ENCODE measurements at places on chromosomes 16 and 17.

DNA sequence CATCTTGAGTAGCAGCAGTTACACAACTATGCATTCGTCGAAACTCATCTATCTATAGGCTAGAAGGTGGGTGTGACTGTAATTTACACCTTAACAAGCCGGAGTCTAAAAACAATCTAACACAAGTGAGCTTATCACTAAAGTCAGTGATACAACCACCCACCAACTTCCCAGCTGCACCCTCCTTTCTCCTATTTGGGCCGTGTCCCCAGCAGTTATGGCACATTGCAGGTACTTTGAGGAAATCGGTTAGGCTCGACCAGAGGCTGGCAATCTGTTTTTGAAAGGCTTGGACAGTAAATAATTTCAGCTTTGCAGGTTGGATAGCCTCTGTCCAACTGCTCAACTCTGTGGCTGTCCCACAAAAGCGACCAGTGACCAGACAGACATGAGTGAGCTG is 26.0 kb downstream of the USP22 start:
- DNase-seq, result no peak

GRCh38 chr16:25020112-25020631 is 5.0 kb upstream of the ARHGAP17 start:
- no peak for DNase-seq

DNA sequence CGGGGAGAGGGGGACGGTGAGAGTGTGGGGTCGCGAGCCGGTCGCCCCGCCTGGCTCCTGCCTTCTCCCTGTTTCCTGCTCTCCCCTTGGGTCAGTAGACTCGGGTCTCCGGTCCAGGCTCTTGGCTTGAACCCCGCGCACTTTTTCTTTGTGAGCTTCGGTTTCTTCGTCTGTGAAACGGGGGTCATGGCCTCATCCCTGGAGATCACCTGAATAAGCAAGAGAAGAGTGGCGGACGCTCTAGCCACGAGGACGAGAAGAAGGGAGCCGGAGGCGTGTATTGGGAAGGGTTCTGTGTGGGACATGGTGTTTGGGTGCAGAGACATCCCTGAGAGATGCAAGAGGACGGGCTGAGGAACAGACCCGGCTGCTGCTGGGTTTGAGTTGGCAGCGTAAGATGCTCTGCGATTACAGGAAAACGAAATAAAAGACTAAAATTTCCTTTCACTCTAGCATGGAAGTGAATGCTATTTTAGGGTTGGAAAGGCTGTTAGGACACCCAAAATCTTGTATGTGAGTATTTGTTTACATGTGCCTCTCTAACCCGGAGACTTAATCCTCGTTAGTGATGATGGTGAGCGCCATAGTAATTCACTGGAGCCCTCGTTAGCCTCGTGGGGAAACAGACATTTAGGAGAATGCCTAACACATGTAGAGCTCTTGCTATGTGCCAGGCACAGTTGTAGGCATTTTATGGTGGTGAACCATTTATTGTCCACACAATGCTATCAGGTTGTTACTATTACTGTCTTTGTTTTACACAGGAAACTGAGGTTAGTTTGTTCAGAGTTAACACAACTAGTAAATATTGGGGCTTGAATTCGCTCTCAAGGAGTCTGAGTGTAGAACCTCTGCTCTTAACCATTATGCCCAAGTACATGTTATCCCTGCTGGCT is 646 bp downstream of the KIF22 start:
- no peak for DNase-seq

GRCh38 chr16:66481081-66481942 is 54.2 kb downstream of the BEAN1 start:
- no peak for DNase-seq

DNA sequence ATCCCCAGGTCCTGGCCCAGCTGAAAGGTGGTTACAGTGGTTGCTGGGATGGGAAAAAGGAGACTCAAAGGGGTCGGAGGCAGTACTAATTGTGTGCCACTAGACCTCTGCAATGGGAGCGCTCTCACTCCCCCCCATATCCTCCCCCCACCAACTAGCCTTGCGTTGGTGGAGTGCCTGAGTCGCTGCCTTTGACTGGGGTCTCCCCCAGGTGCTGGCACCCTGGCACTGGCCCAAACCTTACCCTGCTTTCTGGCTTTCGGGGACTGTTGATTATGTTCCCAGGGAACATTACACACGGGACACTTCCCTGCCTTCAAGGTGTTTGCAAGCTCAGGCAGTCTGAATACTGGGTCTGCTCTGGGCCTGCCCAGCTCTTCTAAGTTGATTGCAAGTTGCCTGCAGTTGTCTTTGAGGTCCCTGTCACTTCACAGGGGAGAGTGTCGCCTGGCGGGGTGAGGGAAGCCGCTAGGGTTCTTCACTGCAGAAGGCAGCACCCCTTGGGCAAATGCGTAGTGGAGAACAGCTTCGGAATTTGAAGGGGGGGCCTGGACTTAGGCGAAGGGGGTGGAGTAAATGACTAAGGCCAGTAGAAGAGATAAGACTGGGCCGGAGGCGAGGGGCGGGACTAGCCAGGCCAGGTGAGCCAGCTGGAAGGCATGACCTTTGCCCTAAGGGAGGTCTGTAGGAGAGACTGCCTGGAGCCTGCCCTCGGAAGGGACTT is 98.0 kb downstream of the RAB11FIP4 start:
- DNase-seq, result no peak

DNA sequence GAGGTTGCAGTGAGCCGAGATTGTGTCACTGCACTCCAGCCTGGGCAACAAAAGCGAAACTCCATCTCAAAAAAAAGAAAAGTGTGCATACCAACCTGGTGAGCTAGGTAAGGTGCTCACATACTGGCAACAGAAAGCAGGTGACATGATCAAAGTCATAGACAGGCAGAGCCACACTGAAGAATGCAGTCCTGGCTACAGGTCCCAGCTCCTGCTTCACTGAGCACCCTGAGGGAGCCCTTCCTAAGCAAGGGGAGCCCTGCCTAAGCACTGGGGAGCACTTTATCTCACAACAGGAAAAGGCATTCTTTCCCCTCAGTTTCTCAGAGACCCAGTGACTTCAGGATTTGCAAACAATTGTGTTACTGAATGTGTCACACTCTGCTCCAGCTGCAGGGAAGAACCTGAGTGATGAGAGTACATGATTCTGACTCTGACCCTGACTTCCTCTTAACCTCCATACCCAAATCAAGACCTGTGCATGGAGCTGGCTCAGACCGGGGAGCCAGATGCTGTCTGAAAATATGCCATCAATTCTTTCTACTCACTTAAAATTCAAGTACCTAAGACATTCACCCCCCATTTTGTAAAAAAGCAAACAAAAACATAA is 40.5 kb downstream of the ANKRD11 start:
- peak; percentile 28 for DNase-seq

- peak; percentile 84 for DNase-seq
These were observed 5.2 kb downstream of the BAIAP2 start for GRCh38 chr17:81039854-81040758.

- no peak for DNase-seq
These were observed 30.9 kb downstream of the PGS1 start for GRCh38 chr17:78409191-78409928.

DNA sequence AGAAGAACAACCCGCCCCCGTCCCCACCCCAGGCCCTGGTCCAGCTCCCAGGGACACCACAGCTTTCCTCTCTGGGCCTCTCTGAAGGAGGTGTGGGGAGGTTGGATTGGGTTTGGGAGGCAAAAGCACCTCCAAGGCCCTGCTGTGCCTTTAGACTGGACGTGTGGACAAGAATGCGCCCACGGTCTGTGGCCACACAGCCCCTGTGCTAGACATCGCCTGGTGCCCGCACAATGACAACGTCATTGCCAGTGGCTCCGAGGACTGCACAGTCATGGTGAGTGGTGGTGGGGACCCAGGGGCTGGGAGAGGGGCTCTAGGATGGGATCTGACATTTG is 3.0 kb downstream of the CORO1A start:
- DNase-seq, result no peak

DNA sequence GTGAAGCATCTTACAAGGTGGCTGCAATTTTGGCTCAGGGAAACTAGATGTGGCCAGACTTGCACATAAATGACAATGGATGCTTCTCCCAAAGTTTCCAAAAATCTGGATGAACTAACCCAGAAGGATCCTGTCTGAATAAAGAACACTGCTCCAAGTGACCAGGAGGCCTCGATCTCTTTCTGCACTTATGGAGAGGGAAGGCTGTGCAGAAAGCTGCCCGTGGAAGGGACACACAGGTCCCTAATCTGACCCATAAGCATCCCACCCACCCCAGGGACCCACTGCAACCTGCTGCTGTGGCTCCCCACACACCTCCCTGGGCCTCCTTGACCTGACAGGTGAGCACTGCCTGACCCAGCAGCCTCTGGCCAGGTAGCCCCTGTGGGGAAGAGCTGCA is 74.6 kb upstream of the SEC14L1 start:
- no peak for DNase-seq

DNA sequence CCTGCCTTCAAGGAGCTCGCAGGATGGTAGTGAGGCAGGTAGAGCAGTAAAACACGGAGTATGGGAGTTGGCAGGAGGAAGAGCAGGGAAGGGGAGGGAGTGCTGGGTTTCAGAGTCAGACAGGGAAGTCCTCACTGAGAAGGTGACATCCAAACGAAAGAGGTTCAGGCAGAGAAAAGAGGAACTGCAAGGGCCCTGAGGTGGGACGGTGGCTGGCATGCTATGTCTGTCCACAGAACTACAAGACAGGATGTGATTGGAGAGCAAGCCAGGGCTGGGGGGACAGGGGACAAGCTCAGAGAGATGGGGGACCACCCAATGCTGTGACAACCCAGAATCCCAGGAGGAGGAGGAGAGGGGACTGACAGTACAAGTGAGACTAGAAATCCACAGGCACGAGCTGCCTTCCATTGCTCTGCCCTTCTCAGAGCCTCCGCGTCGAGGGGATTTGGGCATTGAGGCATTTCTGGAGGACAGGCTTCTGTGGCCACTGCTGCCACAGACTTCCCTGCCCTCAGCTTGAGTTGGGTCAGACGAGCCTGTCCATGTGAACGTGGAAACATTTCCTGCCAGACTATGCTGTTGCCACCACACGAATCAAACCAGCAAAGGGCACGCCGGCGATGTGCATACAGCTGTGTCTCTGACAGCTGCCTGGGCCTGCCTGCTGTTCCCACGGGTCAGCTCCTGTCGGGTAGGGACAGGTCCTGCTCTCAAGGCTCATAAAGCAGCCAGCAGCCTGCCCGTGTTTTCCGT is 100.1 kb downstream of the RAB11FIP4 start:
- no peak for DNase-seq

- DNase-seq, result no peak
These were observed 3.1 kb upstream of the GPS2 start for GRCh38 chr17:7318121-7318860.

DNA sequence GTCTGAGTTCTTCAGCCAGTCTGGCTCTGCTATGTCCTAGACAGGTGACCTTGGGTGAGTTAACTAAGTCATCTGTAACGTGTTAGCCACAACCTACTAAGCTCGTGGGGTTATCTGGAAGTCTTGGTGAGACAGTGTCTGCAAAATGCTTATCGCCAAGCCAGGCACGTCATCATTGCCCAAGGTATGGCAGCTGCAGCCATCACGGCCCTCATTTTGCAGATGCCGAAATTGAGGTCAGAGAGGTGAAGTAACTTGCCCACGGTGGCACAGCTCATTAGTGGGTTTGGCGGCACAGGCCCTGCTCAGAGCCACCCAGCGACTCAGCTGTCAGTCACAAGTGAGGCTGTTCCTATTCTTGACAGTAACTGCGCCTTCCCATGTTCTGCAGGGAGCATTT is 79.8 kb downstream of the CMIP start:
- DNase-seq, result no peak

- DNase-seq, result no peak
These were observed 9.5 kb downstream of the KRT32 start for GRCh38 chr17:41457676-41458075.

DNA sequence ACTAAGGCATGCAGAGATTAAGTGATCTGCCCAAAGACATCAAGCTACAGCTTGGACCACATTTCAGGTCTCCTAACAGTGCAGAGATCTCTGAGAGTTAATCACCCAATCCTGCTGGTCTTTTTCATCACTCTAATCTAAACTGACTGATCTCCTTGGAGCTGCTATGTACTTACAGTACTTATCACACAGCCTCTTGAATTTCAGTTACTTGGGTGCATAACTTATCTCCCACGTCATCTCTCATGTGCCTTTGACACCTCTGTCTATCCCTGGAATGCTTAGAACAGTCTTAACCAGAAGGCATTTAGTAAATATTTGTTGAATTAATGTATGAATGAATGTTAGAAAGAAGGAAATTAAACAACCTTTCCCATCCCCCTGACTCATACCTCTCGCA is 139.0 kb downstream of the SNX11 start:
- DNase-seq, result peak; percentile 92

DNA sequence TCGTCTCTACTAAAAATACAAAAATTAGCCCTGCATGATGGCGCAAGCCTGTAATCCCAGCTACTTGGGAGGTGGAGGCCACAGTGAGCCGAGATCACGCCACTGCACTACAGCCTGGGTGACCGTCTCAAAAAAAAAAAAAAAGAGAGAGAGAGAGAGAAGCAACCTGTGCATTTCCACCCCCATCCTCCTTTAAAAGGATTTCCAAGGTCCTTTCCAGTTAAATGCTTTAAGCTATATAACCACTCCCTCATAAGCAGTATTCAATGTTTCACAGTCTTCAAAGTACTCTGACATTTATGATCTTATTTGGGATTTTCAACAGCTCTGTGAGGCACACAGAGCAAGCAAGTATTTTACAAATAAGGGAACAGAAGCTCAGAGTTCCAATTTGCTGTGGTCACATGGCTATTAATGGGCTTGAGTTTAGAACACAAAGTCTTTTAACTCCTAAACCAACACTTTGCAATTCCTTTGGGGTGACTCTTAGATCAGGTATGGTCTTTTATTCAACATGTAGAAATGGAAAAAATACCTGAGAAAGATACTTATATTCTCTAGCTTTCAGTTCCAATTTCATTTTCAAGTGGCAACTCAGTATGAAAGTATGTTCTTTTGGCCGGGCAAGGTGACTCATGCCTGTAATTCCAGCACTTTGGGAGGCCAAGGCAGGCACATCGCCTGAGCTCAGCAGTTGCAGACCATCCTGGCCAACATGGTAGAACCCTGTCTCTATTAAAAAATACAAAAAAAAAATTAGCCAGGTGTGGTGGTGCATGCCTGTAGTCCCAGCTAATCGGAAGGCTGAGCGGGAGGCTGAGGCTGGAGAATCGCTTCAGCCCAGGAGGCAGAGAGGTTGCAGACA is 31.3 kb downstream of the SPOP start:
- peak; percentile 87 for DNase-seq

- DNase-seq, result no peak
These were observed 76.8 kb downstream of the RPTOR start for GRCh38 chr17:80621335-80621996.

DNA sequence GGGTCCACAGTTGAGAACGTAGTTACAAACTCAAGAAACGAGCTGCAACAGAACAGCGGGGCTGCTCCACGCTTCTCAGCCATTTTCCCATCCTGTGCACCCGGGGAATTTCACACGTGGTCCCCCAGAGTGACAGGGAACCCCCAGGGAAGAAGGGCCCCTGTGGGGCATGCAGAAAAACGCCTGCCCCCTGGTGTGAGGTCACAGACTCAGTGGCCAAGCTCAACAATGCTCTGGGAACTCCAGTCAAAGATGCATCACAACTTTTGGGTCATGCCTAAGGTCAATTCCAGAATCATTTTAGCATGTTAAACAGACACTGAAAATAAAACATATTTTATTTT is 115.4 kb downstream of the ZNF778 start:
- DNase-seq, result no peak

Measured in EL (cell line).